CD8-positive, alpha-beta T cell (primary cell): ENCODE measurements at places on chromosomes 7 and 10.

GRCh38 chr7:70242826-70243225 is 644.6 kb downstream of the AUTS2 start:
- DNase-seq, result no peak

GRCh38 chr10:69567920-69568319 is 5.3 kb downstream of the NEUROG3 start:
- no peak for DNase-seq

DNA sequence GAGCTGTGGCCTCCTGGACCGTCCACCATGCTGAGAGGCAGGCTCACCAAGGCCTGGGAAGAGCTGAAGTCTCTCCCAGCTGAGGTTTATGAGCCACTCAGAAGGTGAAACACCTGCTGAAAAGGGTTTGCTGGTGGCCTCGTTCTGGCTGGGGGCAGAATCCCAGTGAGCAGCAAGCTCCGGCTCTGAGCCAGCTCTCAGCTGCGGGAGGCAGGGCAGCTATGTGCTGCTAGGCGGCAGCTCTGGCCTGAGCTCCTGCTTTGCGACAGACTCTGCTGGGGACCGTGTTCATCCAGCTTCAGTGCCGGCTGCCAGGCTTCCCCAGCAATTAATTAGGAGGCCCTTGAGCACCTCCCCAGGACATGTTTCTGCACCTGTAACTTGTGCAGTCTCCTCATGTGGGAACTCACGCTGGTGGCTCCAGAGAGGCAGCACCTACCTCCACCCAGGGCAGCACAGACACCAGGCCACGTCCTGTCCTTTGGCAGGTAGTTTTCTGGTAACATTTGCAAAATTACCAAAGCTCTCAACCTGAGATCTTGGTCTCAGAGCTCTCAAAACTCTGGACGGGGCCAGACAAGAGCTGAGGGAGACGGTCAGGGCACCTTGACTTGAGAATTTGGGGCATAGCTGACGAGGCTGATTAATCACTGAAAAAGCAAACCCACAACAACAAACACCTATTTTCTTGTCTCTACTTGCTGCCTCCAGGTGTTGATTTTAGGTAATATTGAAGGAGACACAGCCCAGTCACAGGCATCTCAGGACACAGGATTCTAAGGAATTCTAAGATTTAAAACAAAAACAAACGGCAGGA is 185.0 kb downstream of the TCERG1L start:
- DNase-seq, result no peak

DNA sequence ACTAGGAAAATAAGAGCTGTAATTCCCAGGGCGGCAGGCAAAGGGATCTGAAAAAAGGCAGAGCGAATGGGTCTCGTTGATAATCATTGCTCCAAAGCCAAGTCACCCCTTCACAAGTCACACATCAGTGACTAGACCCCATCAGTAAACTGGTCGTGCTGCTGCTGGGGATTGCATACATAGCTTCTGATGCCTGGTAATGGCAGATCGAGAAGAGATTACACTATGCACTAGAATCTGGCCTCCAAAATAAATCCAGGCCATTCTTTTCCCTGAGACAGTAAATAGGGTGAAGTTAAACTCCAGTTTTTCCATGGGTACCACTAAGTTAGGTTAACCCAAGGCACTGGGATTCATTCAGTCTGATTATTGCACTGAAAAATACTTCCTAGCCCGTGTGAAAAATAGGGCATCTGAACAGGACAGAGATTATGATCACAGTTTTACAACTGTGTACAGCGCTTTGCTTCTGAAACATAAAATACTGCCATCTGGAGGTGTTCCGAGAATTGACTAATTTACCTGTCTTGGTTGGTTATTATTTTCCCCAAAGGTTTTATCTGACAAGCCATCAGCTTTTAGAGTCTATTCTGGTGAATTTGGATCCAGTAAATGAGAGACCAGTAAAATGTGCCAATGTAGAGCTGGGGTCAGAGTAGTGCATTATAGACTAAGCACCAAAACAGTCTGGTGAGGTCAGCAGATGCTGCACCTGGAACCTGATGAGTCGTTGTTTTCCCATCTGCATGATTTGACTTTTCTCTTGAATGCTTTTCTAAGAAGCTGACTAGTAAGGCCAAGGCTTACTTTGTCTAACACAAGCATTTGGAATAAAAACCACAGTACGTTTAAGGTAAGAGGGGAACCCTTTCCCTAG is 82.9 kb upstream of the AFAP1L2 start:
- DNase-seq, result no peak

DNA sequence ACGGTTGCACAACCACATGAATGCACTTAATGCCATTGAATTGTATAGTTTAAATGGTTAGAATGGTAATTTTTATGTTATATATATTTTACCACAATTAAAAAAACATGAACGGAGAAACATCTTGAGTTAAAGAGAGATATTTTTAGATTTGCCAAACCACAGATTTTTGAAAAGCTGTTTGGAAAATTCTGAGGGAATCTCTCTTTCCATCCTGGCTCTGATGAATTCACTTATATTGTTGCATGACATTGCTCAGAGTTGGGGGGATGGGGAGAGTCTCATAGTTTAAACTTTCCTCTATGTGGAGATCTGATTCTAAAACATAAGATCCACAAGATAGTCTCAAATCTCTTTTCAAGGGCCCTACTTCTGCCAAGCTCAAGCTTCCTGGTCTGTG is 275.0 kb upstream of the NPVF start:
- DNase-seq, result no peak

DNA sequence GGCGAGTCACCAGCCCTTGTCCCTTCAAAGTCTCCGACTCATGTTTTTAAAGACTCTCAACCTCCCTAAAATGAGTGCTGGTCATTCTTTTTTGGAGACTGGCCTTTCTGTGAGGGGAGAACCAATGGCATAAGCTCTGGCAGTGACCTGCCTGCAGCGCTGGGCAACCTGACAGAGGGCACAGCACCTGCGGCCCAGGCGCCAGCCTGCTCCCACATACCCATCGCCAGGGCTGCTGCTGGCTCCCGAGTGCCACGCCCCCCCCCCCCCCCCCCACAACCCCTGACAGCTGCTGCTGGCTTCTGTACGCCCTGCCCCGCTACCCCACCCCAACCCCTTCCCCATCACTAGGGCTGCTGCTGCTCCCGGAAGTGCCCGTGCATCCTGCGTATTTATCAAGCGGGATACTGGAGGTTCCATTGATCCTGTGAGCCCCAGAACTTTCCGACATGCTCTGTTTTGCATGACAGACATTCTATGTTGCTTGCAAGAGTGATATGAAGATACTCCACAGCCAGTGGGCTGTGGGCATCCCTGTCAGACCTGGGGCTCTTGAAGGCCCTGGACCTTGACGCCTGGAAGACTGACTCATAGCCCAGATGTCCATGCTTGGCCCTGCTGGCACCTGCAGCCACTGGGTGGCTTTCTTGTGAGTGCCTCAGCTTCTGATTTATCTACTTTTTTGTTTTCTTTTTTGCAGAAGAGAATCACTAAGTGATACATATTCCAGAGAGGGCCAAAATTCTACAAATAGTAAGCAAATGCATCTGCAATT is 243.9 kb downstream of the ZMYND11 start:
- no peak for DNase-seq
